ENCODE measurements at places on chromosomes 16 and 17.
A peak's percentile ranks its signal among the peaks of the same experiment; 100 is the strongest.

- no peak for DNase-seq
Observed at GRCh38 chr16:20372701-20373100, 20.2 kb upstream of the UMOD start.

DNA sequence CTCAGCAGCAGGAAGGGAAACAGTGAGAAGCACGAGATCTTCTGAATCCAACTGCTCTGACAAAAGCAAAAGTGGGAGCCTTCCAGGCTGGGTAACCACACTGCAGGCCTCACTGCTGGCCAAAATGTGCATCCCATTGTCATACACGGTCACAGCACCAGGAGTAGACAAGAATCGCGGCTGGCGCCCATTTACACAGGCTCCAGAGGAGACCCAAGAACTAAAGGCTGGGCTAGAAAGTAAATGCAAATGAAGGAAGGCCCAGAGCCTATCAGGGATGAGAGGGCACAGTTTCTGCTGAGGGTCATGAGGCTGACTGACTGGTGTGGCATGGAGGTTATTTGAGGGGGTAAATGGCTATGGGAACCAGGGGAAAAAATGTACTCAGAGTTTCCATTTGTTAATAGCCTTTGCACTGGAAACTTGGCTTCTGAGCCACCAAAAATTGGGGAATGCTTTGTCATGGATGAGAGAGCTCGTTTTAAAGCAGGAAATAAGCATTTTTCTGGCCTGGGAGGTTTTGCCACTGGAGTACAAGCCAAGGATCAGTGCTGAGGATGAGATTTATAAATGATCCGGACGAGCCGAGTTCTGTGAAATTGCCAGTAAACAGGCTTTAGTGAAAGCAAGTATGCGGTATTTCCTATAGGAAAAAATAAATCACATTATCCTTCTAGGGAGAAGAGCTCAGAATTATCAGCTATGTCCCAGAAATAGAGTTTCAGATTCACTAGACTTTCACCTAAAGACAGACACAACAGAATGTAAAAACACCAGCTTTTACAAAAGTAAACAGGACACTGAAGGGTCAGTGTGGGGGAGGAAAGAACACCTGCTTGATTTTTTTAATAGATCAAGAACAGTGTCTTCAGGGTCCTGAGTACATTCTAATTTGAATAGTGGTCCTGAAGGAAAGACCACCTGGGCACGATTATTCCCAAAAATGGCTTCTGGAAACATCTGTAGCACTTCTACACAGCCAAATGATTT lies 66.9 kb upstream of the GSG1L start:
- peak; percentile 23 for DNase-seq

DNA sequence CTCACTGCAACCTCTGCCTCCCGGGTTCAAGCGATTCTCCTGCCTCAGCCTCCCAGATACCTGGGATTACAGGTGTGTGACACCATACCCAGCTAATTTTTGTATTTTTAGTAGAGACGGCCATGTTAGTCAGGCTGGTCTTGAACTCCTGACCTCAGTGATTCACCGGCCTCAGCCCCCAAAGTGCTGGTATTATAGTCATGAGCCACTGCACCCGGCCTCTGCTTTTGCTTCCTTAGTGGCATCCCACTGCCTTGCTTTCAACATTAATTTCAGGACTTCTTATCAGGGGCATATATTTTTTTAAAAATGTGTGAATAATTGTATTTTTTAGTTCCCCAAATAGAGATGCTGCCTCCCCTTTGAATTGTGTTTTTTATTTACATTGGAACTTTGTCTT lies 98.8 kb downstream of the SYCE1L start:
- no peak for DNase-seq

DNA sequence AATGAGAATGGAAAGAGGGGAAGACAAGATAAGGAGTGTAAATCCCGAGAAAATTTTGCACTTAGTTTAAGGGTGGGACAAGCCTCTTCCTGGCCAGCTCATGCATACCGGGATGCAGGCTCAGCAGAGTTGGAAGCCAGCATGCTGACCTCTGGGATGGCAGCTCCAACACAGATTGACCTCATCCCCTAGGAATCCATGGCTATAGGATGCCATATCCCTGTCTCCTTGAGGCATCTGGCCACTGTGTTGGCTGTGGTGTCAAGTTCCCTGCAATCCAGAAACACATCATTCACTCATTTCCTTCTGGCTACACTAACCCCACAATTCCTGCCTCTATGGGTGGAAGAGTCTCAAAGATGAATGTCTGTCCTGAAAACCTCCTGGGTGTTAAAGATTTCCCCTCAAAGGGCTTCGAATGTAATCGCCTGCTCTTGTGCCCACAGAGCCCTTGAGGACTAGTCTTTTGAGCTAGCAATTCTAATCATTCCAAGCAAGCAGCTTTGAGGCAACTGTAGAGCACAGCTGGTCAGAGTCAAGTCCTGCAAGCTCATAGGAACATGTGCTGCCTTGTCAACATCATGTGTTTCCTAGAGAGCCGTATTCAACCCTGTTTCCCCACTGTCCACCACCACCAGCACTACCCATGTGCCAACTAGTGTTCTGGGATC lies 141.4 kb downstream of the PMP22 start:
- DNase-seq = peak; percentile 20

DNA sequence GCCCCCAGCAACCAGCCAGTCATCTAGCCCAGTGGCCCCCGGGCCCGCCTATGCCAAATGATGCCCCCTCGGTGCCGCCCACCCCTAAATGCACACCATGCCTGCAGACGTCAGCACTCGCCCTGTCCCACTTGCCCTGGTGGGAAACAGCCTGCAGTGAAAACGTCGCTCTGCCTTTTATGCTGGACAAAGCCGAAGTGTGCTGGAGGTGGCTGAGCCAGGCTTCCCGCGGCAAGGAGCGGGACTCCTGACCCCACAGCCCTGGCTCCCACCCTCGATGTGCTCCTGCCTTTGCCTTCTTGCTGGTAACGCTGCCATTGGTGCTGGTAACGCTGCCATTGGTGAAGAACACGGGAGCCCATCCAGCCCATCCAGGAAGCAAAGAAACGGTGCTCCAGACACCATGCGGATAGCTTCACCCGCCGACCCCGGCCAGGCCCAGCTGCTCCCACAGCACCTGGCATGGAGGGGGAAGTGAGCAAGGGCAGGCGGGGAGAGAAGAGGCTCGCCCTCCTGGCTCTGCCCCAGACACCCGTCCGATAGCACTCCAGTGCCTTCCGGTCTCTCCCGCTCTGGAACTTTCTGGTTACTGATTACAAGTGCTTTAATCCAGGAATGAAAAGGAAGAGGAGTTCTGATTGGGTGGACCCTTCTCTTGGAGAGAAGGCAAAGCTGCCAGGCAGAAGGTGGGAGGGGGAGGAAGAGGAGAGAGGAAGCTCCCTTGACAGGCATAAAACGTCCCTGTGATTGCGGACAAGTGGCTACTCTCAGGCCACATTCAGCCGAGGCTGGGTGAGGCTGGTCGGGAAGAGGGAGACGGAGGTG lies 4.0 kb upstream of the BAIAP2 start:
- DNase-seq = peak; percentile 75

DNA sequence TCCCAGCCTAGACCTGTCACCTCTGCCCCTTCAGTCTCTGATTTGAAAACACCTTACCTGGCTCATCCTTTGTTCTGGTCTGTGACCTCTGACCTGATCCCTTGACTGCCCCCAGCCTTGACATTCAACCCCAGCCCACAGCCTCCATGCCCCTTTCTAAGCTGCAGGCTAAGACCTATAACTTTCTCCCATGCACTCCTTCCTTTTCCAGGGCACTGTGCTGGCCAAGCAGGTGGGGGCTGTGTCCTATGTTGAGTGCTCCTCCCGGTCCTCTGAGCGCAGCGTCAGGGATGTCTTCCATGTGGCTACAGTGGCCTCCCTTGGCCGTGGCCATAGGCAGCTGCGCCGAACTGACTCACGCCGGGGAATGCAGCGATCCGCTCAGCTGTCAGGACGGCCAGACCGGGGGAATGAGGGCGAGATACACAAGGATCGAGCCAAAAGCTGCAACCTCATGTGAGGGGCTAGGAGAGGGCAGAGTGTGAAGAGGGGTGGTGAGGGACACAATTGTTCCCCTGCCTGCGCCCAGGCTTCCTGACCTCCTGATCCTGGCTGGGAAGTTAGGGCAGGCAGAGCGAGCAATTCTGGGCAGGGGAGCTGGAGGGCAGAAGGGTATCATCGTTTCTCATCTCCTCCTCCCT lies 3.3 kb downstream of the RND2 start:
- peak; percentile 36 for DNase-seq

DNA sequence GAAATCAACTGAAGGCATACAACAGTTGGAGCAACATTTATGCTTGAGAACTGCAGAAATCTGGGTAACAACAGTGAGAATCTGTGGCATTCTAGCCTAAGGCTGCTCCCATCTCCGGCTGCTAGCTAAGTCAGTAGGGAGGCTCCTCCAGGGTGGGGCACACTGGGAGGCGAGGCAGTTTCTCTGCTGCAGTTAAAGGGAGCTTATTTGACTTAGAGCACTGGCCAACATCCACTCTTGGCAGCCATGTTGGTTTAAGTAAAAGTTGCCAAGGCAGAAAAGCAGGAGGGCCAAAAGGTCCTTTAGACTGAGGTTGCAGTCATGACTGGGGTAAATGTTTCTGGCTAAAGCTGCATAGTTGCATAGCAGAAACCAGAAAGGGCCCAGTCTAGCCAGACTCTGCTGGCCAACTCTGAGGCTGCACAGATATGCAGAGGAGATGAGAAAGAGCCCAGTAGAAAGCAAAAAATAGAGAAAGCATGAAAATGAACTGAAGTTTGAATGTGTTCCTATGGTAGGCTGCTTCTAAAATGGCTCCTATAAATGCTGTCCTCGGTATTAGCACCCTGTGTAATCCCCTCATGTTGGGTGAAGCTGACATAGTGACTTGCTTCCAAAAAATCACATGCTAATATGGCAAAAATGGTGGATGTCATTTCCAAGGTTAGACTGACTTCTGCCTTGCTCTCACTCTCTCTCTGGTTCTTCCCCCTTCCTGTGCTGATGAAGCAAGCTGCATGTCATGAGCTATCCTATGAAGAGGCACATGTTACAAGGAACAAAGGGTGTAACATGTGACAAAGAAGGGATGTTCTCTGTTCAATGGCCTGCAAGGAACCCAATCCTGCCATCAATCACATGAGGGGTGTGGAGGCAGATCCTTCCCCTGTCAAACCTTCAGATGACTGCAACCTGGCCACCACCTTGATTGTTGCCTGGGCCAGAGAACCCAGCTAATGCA lies 3.7 kb upstream of the C16orf78 start:
- DNase-seq = no peak

GRCh38 chr16:18941471-18941870 lies 15.3 kb upstream of the SMG1 start:
- DNase-seq = no peak

GRCh38 chr17:8728971-8729370 lies 15.7 kb downstream of the CCDC42 start:
- no peak for DNase-seq

DNA sequence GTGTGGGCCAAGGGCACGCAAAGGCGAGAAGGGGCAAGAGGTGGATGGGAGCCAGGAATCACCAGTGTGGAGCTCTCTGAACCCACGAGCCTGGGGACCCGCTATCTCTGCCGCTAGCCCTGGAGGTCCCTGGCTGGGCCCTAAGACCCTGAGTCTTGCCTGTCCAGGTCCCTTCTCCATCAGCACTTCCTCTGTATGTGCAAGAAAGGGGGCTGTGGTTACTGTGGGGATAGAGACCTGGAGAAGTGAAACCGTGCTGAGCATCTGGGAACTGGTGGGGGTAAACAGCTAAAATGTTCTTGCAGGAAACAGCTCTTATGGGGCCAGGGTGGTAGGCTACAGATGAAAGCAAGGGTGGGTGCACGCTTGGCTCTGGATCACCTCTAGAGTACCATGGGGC lies 3.1 kb downstream of the SPNS3 start:
- no peak for DNase-seq

- DNase-seq = no peak
Observed at GRCh38 chr17:56023851-56024250, 129.4 kb upstream of the ANKFN1 start.

GRCh38 chr16:56824804-56825203 lies 40.2 kb upstream of the SLC12A3 start:
- no peak for DNase-seq

- no peak for DNase-seq
Observed at GRCh38 chr16:21645261-21645721, 7.1 kb downstream of the IGSF6 start.

GRCh38 chr17:83109793-83110645 lies 30.6 kb downstream of the METRNL start:
- peak; percentile 96 for DNase-seq

- DNase-seq = no peak
Observed at GRCh38 chr16:89358030-89359005, 132.0 kb downstream of the ANKRD11 start.

- no peak for DNase-seq
Observed at GRCh38 chr16:16973707-16974591, 496.8 kb downstream of the XYLT1 start.

DNA sequence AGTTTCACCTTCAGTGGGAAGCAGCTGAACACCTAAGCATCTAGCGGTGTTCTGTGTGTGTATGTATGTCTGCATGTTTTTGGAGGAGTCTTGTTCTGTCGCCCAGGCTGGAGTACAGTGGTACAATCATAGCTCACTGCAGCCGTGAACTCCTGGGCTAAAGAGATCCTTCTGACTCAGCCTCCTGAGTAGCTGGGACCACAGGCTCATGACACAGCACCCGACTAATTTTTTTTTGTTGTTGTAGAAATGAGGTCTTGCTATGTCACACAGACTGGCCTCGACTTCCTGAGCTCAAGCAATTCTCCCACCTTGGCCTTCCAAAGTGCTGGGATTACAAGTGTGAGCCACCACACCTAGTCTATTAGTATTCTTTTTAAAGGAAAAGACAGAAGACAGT lies 30.2 kb upstream of the FAAP100 start:
- no peak for DNase-seq

DNA sequence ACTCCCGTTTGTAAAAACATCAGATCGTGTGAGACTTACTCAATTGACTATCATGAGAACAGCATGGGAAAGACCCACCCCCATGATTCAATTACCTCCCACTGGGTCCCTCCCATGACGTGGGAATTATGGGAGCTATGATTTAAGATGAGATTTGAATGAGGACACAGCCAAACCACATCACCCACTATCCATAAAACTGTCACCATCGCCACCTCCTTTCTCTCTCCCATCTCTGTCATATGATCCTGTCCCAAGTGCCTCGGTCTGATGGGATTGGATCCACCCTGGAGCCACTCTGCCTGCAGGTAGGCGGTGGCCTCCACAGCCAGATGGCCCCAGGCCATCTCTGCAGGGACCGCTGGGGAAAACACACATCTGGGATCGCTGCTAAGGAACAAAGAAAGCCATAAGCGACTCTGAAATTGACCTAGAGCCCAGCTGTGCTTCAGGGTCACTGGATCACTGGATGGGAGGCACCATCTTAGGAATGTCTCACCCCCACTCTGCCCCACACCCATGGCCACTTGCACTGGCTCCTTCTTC lies 61.2 kb downstream of the TMEM186 start:
- no peak for DNase-seq

DNA sequence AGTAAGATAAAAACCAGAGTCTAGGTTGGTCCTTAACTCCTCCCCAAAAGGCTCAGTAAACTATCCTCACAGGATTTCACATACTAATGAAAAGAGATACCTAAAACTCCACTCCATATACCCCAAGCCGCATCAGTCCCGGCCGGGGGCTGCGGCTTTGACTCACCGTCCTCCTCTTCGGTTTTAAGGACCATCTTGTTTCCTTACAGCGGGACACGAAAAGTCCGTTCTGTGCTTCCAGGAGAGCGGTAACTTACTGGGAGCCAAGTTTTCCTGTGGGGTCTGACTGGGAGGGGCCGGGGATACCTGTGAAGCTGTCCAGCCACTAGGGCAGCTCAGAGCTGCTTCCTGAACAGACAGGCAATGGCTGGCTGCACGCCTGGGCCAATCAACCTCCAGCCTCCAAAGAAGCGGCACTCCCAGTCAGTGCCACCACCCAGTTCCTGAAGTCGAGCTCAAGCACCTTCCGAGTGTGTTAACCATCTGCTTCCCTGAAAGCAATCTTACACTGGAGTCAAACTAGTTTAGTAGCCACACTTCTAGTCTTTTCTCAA lies 45.5 kb downstream of the CYTH1 start:
- peak; percentile 68 for DNase-seq

Measured in tongue (tissue), 3 donors.